ENCODE measurements at places on chromosomes 6 and 20.

- DNase-seq: peak; percentile 76
These were observed 66.3 kb upstream of the DST start for GRCh38 chr6:56708810-56709597.

DNA sequence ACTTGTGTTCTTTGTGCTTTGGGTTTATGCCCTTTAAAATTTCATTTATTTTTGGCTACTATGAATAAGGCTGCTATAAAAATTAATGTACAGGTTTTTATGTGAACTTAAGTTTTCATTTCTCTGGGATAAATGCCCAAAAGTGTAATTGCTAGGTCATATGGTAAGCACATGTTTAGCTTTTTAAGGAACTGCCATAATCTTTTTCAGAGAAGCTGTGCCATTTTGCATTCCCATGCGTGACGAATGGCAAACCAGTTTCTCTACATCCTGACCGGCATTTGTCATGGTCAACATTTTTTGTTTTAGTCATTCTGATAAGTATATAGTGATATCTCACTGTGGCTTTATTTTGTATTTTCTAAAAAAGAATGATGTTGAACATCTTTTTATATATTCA lies 236.0 kb upstream of the SGK1 start:
- DNase-seq: peak; percentile 55

- DNase-seq: no peak
These were observed 88.8 kb downstream of the PRL start for GRCh38 chr6:22208026-22208425.

- DNase-seq: peak; percentile 89
These were observed 166.8 kb downstream of the SAMD5 start for GRCh38 chr6:147675281-147675680.

DNA sequence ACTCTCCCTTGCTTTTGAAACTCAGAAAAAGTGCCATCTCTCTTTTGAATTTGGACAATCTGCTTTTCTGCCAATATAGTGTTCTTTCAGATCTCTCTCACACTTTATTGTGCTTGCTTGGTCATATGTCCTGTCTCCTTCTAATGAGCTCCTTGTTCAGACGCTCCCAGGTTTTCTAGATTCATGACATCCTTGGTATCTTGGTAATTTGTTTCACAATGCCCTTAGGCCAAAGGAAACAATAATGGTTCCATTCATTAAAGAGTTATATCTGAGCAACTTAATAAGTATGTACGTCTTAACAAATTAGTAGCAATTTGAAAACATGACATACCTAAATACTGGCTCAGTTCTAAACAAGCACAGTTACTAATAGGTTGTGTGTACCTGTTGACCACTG lies 293.4 kb upstream of the SPTLC3 start:
- no peak for DNase-seq

GRCh38 chr6:139597771-139598755 lies 223.6 kb upstream of the CITED2 start:
- peak; percentile 98 for DNase-seq

GRCh38 chr6:126662966-126663365 lies 323.1 kb downstream of the CENPW start:
- DNase-seq: no peak

GRCh38 chr6:18997375-18997826 lies 610.3 kb downstream of the RNF144B start:
- peak; percentile 41 for DNase-seq

- no peak for DNase-seq
These were observed 154.5 kb upstream of the ECI2 start for GRCh38 chr6:4289770-4290320.

GRCh38 chr20:63980317-63980805 lies 571 bp upstream of the PRPF6 start:
- DNase-seq: no peak

- DNase-seq: no peak
These were observed 92.2 kb upstream of the RSPO3 start for GRCh38 chr6:127026247-127026646.

- peak; percentile 73 for DNase-seq
These were observed 19.9 kb downstream of the ZNF451 start for GRCh38 chr6:57109880-57110279.

- no peak for DNase-seq
These were observed 38.2 kb downstream of the PMEPA1 start for GRCh38 chr20:57671662-57672061.

DNA sequence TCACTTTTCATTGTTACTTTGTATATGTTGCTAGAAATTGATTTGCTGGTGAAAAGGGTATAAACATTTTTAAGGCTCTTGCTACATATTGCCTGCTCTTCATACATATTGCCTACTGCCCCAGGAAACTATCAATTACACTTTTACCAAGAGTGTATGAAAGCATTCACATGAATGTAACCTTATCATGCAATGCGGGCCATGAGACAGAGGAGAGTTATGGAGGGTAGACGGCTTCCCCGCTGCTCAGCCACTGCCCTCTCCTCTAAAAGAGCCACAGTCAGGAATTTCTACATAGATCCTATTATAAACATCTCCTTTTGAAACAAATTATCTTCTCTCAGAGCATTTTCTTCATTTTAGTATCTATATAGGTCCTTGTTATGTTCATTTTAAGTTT lies 264.4 kb downstream of the ESR1 start:
- no peak for DNase-seq

GRCh38 chr20:47849006-47849405 lies 63.7 kb upstream of the SULF2 start:
- DNase-seq: no peak

DNA sequence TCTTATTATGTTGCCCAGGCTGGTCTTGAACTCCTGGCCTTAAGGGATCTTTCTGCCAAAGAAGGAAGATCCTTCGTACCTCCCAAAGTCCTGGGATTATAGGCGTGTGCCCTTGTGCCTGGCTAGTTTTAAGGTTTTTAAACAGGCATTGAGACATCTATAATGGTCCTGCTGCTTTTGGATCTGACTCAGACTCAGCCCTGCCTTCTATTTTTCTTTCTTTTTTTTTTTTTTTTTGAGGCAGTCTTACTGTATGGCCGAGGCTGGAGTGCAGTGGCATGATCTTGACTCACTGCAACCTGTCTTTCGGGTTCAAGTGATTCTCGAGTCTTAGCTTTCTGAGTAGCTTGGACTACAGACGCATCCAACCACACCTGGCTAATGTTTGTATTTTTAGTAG lies 73.7 kb downstream of the PHF20 start:
- DNase-seq: peak; percentile 50

DNA sequence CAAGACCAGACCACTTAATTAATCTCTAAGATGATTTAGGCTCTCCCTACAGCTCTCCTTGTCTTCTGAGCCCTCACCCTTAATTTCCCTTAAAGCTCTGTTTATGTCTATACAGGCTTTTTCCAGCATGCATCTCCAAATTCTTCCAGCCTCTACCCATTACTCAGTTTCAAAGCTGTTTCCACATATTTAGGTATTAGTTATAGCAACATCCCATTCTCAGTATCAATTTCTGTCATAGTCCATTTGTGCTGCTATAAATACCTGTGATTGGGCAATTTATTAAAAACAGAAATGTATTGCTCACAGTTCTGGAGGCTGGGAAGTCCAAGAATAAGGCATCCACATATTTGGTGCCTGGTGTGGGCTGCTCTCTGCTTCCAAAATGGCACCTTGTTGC lies 2.3 kb upstream of the SERPINB1 start:
- DNase-seq: no peak

- no peak for DNase-seq
These were observed 805 bp upstream of the STX16 start for GRCh38 chr20:58650181-58650775.

DNA sequence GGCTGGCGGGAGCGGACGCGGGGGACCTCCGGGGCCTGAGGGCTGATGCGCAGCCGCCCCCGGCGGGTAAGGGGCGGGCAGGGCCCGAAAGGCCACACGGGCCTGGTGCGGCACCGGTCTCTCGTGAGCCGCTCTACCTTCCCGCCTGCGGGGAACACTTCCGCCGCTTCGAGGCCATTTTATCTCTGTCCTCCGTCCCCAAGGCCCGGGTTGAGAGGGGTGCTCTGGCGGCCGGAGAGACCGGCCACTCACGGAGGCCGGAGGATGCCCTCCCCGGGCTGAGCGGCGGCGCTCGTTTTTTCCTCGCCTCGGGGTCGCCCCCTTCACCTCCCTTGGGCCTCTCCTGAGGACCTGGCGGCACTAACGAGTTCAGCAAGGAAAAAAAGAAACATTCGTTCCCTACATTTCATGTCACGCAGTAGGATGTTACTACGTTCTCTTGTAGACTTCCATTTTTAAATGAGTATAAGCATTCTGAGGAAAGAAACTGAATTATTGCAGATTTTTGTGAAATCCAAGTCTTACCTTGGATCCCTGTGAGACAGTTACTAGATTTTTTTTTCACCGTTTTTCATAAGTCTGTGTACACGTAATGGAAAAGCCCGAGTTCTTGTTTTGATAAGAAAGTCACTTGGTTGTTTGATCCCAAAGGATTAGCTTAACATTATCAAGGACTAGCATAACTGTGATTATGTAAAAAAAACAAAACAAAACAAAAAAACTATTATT lies 575 bp downstream of the WTAP start:
- DNase-seq: no peak

GRCh38 chr6:6484681-6485080 lies 103.8 kb upstream of the LY86 start:
- DNase-seq: no peak

DNA sequence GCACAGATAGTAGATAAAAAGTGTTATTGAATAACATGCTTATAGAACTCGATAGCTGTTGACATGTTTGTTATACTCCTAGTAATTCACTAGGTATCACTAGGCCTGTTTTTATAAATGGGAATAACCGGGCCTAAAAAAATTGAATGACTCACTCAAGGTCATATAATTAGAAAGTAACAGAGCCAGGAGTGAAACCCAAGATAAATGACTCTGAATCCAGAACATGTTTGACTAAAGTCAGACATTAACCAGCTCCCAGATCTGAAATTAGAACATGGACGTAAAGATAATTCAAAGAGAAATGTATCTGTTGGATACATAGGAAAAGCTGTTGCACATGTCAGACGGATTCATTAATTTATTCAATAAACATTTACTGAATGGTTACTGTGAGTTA lies 26.9 kb downstream of the RGS17 start:
- DNase-seq: no peak

- no peak for DNase-seq
These were observed 99.1 kb upstream of the PRSS16 start for GRCh38 chr6:27148404-27148795.

DNA sequence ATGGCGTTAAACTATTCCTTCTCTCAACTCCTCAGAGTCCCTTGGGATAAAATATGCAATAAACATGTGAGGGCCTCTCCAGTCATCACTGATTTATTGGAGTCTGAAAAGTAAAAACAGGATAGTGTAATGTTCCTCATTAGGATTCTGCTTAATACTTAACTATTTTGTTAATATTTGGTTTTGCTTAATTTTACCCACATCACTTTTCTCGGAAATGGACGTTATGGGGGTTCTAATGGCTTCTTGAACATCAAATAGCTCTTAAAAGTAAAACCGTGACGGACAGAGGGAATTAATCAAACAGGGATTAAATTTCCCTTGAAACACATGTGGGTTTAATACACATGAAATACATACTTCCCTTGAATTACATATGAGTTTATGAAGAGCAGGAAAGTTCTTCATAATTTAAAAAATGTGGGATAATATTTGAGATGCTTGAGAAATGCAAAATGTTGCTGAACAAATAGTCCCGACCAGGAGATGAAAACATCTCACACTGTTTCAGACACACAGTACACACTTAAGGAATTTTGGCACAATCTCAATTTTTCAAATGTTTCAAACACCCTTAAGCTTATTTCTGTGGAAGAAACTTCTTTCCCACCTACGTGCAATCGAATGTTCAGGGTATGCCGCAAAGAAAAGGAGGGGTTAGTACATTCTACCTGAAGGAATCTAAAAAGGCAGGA lies 38.4 kb upstream of the EIF2S2 start:
- no peak for DNase-seq

DNA sequence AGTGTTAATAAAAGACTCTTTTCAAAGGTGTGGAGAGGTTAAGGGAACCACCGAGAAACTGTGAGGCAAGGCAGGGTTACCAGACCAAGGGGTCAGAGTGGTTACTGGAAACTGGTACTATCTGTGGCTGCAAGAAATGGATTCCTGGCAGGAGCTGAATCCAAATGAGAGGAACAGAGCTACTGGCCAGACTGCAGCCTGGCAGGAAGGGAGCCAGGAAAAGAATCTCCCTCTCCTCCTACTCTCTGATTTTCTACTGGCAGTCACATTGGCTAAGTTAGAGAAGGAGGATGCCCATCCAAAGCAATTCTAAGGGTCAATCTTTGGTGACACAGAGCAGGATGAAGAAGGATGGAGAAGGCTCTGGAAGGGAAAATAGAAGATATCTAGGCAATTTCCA lies 211.5 kb downstream of the GRM1 start:
- no peak for DNase-seq

GRCh38 chr20:52410182-52410647 lies 218.6 kb upstream of the ZFP64 start:
- DNase-seq: peak; percentile 21

DNA sequence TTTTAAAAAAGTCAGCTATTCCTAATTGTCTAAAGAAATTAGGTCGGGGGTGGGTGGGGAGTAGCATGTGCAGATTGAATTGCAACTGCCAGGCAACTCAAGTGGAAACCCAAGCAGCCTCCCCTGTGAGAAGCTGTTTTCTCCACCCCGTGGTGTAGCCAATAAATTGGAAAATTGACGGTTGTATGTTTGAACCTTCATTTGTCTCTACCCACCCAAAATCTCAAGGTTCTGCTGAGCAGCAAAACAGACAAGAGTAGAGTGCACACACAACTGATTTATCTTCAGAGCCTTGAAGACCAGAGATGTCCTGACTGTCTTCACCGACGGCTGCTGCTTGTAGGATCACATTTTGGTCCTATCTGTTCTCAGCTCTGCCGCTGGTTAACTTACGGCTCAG lies 88.5 kb downstream of the DTD1 start:
- no peak for DNase-seq

DNA sequence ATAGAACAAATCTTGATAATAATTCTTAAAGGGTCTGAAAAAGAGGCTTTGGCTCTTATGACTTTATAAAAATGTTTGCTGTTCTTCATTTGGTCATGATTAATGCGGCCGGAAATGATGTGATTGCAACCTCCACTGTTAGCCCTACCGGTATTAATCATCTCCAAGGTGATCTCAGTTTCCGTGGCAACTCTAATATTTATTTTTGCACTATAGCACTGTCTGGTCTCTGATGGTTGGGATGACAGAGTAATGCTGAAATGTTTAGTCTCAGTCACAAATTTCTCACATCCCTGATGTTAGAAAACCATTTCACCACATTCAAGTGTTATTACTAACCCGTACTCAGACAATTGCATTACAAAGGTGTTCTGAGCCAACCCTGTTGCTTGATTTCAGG lies 87.4 kb downstream of the TMEM200A start:
- peak; percentile 80 for DNase-seq

DNA sequence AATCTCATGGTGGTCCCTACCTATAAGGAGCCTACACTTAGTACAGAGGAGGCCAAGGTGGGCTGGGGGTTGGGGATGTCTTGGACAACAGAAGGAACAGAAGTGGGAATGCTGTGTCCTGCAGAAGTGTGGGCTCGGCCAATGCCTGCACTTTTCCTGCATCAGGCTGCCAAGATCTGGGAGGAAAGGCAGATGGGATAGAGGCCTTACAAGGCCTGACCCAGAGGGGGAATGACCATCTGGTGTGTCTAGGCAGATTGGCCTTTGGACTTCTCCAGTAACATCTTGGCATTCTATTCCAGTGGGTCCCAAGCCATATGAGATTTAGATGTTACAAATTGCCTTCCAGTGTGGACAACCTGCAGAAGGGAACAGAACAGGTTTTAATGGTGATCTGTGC lies 124.7 kb upstream of the GPR6 start:
- DNase-seq: no peak

Data from IMR-90 (cell line).